Stimulated activated CD8-positive, alpha-beta memory T cell treated with anti-CD3 and anti-CD28 coated beads, Interleukin-12 subunit alpha, Interleukin-12 subunit beta, amount 100 ng/mL, for 4 hours (primary cell): ENCODE measurements at places on chromosomes 4 and X.

DNA sequence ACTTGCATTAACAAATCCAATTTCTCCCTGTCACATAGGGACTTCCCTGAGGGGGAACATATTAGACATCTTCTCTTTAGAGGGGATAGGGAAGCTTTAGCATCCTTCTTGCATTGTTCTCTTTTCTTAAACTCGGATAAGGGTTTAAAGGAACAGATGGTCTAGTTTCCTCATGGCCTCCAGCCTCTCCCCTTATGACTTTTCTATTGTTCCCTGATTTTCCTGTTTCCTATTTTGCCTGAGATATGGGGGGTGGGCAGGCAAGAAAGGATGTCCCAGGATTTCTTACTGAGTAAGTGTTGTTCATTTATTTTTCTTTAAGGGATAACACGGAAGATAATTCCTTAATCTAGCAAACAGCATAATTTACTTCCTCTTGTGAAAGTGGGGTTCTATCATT is 107.7 kb upstream of the MAGEE2 start:
- no peak for DNase-seq

- no peak for DNase-seq
Measured at GRCh38 chr4:38382520-38382919, 281.5 kb upstream of the KLF3 start.

DNA sequence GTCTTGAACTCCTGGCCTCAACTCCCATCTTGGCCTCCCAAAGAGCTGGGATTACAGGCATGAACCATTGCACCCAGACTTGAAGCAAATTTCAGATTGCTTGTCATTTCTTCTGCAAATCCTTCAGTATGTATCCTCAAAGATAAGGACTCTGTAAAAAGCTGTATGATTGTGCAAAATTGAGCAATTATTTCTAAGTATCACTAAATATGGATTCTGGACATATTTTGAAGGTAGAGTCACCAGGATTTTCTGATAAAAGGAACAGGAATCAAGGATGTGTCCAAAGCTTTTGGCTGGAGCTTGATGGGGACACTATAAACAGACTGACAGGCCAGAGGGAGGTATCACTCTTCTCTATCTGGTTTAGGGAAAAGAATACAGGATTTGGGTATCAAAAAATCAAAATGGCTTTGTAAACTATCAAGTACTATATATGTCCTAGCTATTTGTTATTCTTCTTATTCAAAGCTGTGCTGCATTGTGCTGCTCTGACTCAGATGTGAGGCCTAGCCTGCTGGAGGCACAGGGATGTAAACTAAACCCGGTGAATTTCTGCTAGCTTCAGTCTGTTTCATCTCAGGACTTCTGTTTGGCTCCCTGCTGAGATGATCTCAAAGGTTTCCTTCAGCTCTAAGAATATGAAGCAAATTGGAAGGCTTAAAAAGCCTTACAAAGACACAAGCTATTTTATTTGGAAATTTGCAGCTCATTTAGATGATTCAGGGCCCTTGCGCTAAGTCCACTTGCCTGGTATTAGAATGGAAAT is 8.3 kb downstream of the RPS4X start:
- DNase-seq: no peak

GRCh38 chr4:43047058-43047457 is 154.5 kb downstream of the GRXCR1 start:
- no peak for DNase-seq

DNA sequence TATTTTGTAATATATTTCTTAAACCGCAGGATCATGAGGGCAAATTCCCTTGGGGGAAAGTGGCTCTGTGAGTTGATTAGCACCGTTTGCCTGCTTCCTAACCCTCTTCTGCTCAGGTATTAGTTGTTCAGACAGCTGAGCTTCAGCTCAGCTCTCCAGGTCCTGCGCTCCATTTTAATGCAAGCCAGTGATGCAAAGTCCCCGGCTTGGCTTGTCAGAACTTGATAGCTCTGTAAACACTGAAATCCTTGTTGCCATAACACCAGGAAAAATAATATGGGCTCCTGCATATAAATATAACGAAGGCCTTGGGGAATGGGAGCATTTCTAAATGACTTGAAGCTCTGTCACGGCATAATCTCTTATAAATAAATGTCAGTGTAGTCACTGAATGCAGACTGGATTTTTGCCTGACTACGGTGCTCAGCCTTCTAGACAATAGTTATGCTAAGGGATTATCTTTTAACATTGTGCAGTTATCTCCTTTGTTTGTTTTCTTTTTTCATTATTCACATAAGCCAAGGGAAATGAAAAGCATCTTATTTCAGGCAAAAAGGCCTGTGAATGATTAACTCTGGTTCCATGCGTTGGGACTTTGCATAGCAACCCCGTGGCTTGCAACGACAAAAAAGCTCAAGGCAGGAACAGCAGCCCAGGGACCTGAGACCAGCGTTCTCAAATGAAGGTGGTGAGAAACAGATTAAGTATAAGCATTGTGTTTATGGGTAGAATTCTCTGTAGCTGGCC is 253.2 kb downstream of the SPRY1 start:
- no peak for DNase-seq

GRCh38 chr4:165855191-165855590 is 17.8 kb upstream of the TLL1 start:
- DNase-seq: no peak

DNA sequence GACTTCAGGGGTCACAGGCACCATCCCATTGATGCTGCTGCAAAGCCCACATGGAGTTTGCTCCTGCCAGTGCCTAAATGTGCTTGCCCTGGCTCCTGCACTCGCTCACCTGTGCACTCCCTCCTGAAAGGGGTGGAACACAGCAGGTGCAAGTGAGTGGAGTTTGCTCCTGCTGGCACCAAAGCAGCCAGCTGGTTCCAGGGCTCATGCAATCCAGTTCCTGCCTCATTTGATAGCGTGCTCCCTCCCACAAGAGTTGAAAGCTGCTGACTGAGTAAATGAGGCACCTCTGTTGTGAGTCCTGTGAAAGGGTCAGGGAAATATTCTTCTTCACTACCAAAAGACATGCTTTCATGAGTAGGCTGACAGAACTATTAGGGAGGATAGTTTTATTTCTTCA is 30.5 kb downstream of the CXCL8 start:
- DNase-seq: no peak
